ENCODE measurements at places on chromosomes 12 and 14. TPM values are rescaled to one million over a fixed set of nuclear protein-coding genes. Genes with fewer than 3 reads are reported as not detected.

The CACNA1C gene
- polyA plus RNA-seq = 10.0 TPM

The TAS2R43 gene
- polyA plus RNA-seq = 0.33 TPM

The TNS2 gene
- polyA plus RNA-seq = 102 TPM

The LRCOL1 gene
- 2.3 TPM for polyA plus RNA-seq

The SMCO2 gene
- polyA plus RNA-seq = 0.23 TPM

The GARIN6 gene
- polyA plus RNA-seq = 0.09 TPM

All from renal pelvis (tissue), 12 donors.